ENCODE measurements at places on chromosomes 7 and 10.
A peak's percentile ranks its signal among the peaks of the same experiment; 100 is the strongest.

DNA sequence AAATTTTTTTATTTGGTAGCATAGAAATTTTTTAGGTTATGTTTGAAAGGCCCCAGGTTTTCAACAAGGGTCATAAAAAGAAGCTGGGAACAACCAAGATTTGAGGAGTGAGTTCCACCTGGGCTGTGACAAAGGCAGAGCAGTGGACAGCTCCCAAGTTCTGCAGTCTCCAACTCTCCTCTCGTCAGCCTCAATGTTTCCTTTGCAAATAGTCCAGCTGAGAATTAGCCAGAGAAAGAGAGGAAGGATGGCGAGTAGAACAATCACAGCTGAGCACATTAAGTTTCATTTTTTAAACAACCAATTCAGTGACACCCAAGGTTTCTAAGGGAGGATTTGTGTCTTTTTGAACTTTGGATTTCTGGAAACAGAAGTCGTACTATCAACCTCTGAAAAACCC is 143.2 kb downstream of the NRCAM start:
- DNase-seq, result no peak

- DNase-seq, result no peak
These were observed 1.7 kb downstream of the RALA start for GRCh38 chr7:39624935-39625694.

GRCh38 chr7:80386686-80387085 is 125.2 kb downstream of the GNAT3 start:
- DNase-seq, result no peak

GRCh38 chr10:29525762-29526161 is 109.0 kb downstream of the SVIL start:
- no peak for DNase-seq

DNA sequence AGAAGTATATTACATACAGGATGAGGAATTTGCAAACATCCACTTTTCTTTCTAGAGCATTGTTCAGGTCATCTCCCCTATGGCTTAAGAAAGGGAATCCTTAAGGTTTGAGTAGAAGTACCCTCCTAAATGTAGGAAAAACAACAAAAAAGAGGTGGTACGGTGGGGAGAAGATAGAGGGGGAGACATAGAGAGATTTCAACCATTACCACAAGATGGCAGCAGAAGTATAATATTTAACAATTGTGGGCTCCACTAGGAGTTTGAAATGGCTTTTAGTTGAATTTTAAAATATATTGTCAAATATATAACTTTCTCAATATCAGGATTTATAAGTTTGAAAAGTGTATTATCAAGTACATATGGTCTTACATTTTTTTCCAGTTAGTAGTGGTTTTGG is 72.7 kb upstream of the PRKG1 start:
- DNase-seq, result no peak

DNA sequence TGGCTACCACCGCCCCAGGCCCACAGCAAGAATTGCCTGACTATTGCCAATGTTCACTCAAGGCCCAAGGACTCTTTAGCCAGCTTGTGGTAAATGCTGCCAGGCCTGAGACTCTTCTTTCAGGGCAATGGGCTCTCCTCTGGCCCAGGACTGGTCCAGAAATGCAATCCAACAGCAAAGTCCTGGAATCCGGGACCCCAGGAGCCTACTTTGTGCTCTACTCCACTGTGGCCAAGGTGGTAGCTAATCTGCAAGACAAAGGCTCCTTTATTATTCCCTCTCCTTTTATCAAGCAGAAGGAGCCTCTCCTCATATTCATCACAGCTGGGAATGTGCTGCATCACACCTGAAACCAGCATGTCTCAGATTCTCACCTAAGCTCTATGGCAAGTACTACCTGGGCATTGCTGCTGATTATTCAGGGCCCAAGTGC is 107.6 kb upstream of the PRSS58 start:
- no peak for DNase-seq

- no peak for DNase-seq
These were observed 8.6 kb upstream of the SLC16A9 start for GRCh38 chr10:59718257-59718656.

DNA sequence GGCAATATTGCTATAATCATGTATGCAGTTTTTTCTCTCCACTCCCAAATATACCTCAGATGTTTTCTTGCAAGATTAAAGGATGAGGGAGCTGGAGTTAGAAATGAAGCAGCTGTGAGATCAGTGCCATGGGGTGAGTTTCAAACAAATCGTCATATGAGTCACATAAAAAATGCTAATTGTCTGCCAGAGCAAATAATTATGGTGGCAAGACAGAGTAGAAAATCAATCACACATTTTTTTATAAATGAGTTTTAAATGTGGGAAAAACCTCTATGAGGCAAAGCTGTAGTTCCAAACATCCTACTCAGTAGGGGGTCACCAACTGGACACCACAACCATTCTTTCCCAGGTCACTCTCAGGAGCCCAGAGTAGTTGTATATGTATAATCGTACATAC is 55.3 kb downstream of the CH25H start:
- DNase-seq, result no peak

DNA sequence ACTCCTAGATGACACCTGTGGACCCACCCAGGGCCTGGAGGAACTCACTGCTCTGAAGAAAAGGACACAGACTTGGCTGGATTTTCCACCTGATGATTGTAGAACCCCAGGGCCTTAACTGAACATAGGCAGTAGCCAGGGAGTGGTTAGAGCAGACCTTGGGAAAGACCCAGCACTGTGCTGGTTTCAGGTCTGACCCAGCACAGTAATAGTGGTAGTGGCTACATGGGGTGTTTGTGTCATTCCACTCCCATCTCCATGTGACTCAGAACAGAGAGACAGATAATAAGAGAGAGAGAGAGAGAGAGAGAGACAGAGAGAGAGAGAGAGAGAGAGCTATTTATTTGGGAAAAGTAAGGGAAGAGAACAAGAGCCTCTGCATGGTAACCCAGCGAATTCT is 239.1 kb upstream of the MEOX2 start:
- DNase-seq, result no peak

- DNase-seq, result no peak
These were observed 7.2 kb downstream of the LBX1 start for GRCh38 chr10:101221963-101222531.

- no peak for DNase-seq
These were observed 19.1 kb upstream of the PRF1 start for GRCh38 chr10:70621503-70622078.

DNA sequence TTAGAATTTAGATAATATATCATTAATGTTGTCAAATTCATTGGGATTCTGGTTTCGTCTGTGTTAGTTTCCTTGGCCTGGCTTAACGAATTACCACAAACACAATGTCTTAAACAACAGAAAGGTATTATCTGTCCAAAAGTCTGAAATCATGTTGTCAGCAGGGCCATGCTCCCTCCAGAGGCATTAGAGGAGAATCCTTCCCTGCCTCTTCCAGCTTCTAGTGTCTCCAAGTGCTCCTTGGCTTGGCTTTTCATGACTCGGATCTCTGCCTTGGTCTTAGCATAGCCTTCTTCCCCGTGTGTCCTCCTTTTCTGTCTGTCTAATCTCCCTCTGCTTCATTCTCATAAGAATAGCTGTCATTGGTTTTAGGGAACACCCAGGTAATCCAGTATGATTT is 482.5 kb downstream of the SEMA3D start:
- no peak for DNase-seq

- no peak for DNase-seq
These were observed 1021.9 kb upstream of the AUTS2 start for GRCh38 chr7:68576366-68576765.

DNA sequence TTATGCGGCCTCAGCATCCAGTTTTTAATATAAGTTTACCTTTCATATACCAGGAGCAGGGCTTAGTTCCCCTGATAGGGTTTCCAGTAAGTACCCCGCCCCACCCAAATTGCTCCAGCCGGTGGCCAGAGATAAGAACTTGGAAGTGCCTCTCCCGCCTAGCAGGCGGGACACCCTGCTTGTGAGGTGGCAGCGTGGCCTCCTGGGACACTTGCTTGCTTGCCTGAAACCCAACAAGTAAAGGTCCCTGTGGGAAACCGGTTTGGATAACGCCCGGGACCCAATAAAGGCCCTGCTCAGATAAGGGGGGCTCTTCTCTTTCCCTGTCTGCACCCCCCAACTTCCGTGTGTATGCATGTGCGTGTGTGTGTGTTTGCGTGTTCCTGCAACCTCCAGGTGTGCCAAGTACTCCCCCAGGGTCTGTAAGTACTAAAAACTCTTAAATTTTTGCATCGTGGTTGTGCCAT is 154.3 kb downstream of the ARHGAP21 start:
- DNase-seq, result peak; percentile 38

DNA sequence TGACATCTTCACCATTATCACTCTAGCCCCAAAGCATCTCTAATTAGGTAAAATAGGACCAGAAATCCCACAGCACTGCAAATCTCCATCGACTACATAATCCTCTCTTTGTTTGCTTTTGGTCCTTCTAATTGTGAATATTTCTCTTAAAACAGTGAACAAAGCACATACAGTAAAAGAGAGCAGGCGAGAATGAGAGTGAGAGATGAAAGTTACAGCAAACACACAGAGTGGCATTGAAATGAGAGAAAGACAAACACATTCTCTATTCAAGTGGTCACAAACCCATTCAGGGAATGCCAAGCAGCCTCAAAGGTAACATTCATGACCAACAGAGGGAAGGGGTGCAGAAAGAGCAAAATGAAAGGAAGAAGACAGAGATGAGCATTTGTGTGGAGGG is 109.8 kb upstream of the PTN start:
- no peak for DNase-seq

GRCh38 chr10:112535531-112535951 is 88.5 kb downstream of the VTI1A start:
- no peak for DNase-seq

DNA sequence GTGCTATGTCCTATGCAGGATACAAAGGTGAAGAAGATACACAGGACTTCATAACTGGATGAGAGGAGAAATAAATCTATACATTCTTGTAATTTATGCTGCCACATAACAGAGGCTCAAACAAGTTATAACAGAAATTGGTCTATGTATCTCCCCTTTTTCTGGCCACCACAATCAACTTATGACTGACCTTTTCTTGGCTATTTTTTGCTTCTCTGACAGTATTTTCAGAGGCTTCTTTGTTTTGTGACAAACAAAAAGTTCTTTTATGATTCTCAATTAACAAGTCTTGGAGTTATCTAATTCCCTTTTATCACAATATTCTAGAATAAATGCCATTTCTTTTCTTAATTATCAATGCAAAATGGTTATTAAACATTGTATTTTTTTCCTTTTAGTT is 953.0 kb upstream of the ZWINT start:
- DNase-seq, result no peak

DNA sequence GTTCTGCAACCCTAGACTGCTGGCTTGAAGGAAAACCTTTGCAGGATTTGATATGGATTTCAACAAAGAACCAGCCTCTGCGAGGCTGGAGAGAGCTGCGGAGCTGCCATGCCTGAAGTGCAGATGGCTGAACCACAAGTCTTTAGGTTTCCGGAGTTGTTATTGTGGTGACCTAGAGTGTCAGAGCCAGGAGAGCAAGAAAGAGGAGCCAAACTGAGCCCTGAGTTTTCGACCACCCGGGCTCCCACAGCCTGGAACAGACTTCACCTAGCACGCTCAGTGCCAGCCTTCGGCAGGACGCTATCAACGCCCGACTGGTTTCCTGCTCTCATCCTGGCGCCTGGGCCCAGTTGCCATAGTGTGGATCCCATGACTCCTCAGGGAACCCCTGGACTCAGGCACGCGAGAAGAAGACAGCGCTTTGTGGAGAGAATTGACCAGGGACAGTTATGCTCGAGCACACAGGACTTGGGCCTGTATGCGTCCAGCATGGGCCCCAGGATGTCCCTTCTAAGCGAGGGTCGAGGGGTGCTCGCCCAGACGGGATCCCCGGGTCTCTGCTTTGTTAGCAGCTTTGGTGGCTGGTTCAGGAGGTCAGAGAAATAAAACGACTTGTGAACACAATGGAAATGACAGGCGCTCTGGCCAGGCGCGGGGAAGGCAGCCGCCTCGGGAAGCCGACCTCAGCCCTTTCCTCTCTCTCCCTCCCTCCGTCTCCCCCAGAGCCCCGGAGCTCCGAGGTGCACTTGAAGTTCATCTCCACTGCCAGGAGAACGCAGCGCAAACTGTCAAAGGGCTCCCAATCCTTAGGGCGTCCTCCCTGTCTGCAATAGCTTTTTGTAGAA is 1.8 kb upstream of the GAD2 start:
- DNase-seq, result no peak

DNA sequence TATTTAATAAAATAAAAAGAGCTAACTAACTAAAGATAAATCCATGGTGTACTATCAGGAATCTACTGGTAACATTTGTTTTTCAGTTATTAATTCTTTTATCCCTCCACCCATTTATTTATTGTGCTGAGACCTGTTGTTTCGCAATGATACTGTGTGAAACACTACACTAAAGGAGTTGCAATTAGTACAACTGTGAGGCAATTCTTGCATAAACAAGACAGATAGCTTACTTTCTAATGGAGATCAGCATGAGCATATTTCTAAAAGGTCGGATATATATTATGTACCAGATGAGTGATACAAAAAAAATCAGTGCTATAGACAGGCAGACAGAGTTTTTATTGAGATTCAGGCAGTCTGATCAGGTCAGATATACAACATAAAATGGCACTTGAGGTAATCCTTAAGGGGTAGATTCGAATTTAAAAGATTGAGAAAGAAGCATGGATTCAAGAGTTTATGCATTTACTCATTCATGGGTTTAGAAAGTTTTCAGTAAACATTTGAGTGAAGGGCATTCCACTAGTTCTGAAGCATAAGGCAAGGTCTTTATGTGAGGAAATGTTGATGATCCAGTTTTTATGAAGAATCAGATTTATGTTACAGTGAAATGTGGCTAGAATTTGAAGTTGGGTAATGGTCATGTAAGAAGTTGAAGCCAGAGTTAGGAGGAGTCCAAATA is 147.6 kb downstream of the POLR1F start:
- DNase-seq, result no peak

DNA sequence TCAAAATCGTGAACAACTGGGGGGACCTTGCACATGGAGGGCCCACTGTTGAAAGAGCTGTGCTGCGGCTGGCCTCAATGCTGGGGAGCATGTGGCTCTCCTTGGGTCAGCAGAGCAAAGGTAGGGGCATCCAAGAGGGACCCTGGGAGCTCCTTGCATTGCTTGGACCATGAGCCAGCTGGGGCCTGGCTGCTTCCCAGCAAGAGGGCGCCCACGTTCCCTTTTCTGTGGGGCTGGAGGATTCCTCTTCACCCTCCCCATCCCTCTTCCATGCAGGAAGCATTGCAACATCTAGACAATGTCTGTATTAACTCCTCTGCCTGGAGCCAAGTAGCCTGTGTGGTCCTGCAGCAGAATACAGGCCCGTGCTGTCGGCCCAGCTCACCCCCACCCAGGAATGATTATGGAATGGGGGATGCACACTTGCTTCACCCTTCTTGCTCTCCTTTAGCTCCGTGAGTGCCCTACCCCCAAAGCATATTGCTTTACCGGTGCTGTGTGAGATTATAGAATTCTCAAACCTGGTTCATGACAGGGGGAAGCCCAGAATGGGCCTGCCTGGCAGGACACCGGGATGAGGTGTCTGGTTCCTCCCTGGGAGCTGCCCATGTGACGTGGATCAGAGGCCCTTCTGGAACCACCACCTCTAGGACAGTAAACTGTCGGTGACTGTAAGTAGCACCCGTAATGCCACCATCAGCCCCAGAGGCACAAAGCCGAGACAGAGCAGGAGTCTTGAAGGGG is 61.9 kb downstream of the SYPL1 start:
- DNase-seq, result no peak

Measured in CMK (cell line).